Hematopoietic multipotent progenitor cell treated with erythropoietin and hydrocortisone succinate and interleukin-3 and kit ligand, for 8 days (in vitro differentiated cells): ENCODE measurements at places on chromosomes 2 and 18.

DNA sequence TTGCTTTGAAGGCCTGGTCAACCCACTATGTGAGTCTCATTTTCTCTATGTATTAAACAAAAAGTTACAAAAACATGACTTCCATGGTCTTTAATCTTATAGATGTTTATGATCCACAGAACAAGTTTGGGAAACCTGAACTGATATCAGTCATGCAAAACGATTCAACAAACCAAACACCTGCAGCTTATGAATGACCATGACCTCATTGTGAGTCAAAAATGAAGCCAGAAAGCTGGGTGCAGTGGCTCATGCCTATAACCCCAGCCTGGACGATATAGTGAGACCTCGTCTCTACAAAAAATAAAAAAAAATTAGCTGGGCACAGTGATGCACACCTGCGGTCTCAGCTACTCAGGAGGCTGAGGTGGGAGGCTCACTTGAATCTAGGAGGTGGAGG is 270.4 kb upstream of the CCDC68 start:
- no peak for DNase-seq

- no peak for DNase-seq
These were observed 172.8 kb downstream of the ARL4C start for GRCh38 chr2:234324116-234324515.

DNA sequence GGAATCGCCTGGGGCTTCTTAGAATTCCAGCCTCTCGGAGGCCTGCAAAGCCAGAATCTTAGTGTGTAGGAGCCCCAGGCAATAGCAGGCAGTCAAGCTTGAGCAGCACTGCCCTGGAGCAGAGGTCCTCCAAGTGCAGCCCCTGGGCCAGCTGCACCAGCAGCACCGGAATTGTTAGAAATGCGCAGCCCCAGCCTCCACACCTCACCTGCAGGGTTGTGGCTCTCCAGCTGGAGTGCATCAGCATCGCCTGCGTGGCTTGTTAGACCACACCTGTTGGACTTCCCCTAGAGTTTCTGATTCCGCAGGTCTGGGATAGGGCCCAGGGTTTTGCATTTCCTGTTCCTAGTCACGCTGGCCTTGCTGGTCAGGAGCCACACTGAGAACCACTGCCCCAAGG is 100.3 kb downstream of the ASAP2 start:
- no peak for DNase-seq

GRCh38 chr2:215530191-215530968 is 94.5 kb upstream of the FN1 start:
- DNase-seq, result no peak

DNA sequence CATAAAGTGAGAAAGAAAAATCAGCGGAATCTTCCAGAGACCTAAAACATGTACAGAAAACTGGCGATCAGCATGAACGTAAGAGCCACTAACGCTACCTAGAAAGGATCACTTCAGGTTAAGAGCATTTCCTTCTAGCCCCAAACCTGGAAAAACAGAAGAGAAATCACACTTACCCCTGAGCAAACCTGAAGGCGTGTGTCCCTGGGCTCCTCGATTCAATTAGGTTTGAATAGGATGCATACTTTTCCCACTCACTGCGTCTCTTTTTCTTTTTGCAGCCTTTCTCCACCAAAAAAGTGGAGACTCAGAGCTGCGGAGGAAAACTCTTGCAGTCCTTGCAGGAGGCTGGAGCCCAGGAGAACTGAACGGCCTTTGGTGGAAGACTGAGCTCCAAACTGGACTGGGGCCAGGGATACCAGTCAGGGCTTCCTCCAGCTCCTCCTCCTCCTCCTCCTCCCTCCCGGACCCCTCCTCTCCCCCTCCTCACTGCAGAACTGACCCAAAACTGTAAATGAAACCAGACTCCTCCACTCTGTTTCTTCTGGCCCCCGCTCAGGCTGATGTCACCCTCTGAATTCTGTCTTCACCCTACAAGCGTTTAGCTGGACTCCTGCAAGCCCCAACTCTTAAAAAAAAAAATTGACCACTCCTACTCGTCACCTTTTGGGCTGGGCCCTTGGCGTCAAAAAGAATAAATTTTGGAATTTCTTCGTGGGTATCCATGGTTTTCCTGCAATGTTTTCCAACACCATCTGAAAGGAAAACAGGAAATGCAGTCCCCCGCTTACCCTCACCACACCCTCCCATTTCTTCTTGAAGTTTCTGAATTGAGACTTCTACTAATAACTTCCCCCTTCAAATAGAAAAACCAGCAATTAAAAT is at the start of gene COL6A3:
Gene COL6A3, minus strand, starts transcription at position 388 of the 885 bp plus-strand sequence. CDS start 17,347 bp downstream, outside the sequence.
- DNase-seq, result no peak

GRCh38 chr2:154032220-154032619 is 160.5 kb downstream of the GALNT13 start:
- DNase-seq, result no peak

DNA sequence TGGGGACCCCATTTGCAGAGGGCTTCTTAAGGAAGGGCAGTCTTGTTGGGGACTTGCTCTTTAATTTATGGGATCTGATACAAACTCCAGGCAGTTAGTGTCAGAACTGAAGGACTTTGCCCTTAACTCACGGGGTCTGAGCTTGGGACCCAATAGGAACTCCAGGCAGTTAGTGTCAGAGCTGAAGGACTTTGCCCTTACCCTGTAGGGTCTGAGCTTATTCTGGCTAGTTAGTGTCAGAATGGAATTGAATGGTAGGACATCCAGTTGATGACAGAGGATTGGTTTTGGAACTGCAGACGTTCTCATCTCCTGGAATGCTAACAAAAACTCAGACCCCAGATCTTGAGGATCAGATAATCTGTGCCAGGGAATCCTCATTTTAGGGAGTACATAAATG is 256.9 kb upstream of the COPS8 start:
- no peak for DNase-seq

GRCh38 chr18:8249811-8250210 is 359.4 kb upstream of the RAB12 start:
- no peak for DNase-seq

- DNase-seq, result no peak
These were observed 18.3 kb downstream of the ASXL3 start for GRCh38 chr18:33596178-33596854.

- peak; percentile 72 for DNase-seq
These were observed 88.6 kb upstream of the BCL11A start for GRCh38 chr2:60641811-60642788.

- no peak for DNase-seq
These were observed 141.6 kb downstream of the ICOS start for GRCh38 chr2:204078003-204078698.

- DNase-seq, result no peak
These were observed 32.7 kb upstream of the MAP4K3 start for GRCh38 chr2:39469807-39470206.

- peak; percentile 37 for DNase-seq
These were observed 78.6 kb upstream of the GALNT5 start for GRCh38 chr2:157178874-157179273.

DNA sequence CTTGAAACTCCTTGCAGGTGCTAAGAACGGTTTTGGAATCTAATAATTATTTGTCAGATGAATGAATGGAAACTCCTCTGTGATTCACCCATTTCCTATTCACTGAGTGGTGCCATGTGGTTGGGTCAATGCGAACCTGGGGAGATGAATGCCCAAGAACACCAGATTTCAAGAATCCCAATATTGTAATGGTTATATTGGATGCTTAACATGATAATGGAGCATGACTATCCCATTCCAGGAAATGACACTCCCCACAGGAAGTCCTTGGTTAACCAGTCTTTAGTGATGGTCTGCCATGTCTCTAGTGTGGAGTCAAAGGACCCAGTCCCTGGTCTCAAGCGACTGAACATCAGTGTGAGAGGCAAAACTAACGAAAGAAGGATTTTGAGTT is 67.9 kb upstream of the ST3GAL5 start:
- no peak for DNase-seq

- DNase-seq, result peak; percentile 14
These were observed 70.5 kb upstream of the ZNF516 start for GRCh38 chr18:76565238-76566173.

GRCh38 chr2:187581125-187581896 is 27.1 kb upstream of the TFPI start:
- DNase-seq, result peak; percentile 87

DNA sequence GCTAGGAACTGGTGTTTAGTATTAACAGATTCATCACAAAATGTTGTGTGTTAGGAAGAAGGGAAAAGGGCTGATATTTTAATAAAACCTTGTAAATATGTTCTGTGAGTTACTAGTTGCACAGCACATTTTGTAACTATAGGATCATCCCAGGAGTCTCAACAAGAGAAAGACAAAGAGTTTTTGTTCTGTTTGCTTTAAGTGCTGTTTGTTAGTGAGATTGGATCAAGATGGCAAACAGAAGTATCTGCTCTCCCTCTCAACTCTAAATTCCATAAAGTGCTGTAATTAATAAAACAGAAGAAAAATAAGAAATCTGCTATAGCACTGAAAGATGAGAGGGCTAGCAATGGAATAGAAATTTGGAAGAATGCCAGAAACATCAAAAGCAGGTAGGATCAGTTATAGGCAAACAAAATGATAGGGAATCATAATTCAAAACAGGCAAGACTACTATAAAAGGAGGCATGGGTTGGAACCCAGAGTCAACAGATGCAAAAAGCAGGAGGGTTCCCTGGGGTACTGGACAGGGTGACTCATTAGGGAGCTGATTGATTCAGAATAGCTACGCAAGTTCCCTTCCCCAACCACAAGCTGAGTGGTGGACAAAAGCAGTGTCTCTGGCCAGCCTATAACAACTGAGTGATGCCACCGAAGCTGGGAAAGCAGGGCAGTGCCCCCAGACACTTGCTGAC is 75.8 kb downstream of the DYNC1I2 start:
- DNase-seq, result no peak

- no peak for DNase-seq
These were observed 66.2 kb downstream of the CD28 start for GRCh38 chr2:203772456-203773165.

- DNase-seq, result no peak
These were observed 73.8 kb downstream of the CAVIN2 start for GRCh38 chr2:191773136-191773535.

DNA sequence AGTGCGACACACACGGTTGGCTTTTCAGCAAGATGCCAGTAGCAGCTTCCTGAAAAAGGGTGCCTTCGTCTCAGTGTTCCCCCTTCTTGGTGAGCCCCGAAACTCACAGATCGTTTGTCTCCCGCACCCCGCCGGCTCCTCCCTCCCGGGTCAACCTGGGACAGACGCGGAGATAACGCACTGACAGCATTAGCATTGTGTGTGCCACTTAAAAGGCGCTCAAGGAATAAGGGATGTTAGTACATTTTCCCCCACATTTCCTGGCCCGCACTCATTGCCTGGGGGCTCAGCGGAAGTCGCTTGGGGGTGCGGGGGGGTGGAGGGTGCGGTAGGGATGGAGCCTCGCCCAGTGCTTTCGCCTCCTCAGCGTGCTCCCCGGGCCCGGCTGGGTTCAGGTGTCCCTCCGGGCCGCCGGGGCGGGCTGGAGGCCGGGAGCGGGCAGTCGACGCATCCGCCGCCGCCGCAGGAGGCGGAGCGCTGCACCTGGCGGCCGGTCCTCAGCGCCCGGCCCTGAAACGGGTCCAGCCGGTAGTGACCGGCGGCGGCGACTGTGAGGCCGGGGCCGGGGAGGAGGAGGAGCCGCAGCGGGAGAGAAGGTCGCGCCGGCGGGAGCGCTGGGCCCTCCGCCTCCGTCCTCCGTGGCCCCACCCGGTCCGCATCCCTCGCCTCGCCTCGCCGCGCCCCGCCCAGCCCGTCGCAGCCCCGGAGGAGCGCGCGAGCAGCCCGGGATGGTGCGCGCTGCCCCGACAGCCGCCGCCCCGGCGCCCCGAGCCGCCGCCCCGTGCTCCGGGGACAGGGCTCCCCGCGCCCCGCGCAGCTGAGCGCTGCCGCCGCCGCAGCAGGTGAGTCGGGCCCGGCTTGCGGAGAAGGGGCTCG is at the start of gene MFSD6:
Gene MFSD6, plus strand, starts transcription at position 694 of the 876 bp plus-strand sequence. CDS start 27,675 bp downstream, outside the sequence.
- peak; percentile 61 for DNase-seq

DNA sequence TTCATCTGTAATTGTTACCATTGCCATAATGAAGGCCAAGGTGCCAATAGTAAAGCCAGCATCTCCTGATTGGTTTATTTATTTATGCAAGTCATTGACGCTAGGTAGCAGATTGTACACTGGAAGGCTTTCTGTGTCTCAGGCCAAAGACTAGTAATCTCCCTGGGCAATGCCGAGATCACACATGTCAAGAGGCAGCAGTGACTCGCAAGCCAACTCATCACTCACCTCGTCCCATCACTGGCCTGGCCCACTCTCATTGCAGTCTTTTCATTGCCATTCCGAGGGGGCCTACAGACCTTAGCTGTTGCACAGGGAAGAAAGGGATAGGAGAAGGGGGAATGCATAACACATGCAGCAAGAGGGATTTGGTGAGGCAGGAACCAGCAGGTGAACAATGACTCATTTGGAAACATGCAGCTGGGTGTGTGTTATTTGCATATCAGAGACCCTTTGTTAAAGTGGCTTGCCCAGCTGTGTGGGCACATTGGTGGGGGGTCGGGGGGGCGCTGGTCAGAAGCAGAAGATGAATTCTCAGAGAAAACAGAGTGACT is 448.7 kb upstream of the HNRNPA3 start:
- no peak for DNase-seq

GRCh38 chr2:205800773-205801172 is 118.5 kb downstream of the NRP2 start:
- no peak for DNase-seq

DNA sequence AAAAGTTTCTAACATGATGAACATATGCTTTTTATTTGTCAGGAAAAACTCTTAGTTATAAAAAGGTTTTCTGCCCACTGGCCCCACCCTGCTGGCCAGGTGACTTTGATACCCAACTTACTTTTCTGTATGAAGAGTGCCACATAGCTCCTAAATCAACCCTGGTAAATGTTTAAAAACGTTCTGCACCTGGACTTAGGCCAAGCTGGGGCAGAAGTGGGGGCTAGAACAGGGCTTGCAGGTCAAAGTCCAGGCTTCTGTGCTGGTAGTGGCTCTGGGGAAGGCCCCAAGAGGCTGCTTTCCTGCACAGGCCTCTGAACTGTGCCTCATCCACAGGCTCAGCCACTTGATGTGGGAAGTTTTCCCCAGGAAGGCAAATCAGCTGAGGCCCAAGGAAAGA is 171.7 kb downstream of the ANKRD30B start:
- no peak for DNase-seq

GRCh38 chr2:66571918-66572317 is 137.0 kb downstream of the MEIS1 start:
- DNase-seq, result no peak

- peak; percentile 7 for DNase-seq
These were observed 4.2 kb upstream of the PAX8 start for GRCh38 chr2:113282747-113283533.
